ENCODE measurements at places on chromosomes 1 and 21. TPM values are rescaled to one million over a fixed set of nuclear protein-coding genes. Genes with fewer than 3 reads are reported as not detected.

- no peak for DNase-seq
- H3K4me1 ChIP-seq = no peaks in the 10 kb centered on the region
- no peaks in the 10 kb centered on the region for H3K27me3 ChIP-seq
Measured at GRCh38 chr1:113166473-113166872, 93.5 kb downstream of the LRIG2 start.

DNA sequence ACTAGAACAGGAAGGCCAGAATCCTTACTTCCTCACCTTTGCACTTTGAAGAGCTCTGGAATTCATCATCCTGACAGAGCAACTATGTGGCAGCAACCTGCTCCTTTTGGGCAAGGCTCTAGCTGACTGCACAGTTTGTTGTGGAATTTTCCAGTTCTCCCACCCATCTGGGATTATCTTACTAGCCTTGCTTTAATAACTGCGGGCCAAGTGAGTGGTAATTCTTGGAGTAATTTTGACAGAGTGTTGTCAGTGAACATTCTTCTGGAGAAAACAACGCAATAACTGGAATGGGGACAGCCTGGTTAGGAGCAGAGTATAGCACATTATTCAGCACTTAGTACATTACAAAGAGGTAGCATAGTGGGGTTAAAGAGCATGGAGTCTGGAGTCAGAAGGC is 75.3 kb downstream of the NTMT2 start:
- DNase-seq = no peak
- H3K27me3 ChIP-seq = no peaks in the 10 kb centered on the region
- H3K27ac ChIP-seq = no peak overlapping the region
- H3K36me3 ChIP-seq = no peaks in the 10 kb centered on the region
- no peaks in the 10 kb centered on the region for H3K4me1 ChIP-seq
- no peak overlapping the region for H3K4me3 ChIP-seq

DNA sequence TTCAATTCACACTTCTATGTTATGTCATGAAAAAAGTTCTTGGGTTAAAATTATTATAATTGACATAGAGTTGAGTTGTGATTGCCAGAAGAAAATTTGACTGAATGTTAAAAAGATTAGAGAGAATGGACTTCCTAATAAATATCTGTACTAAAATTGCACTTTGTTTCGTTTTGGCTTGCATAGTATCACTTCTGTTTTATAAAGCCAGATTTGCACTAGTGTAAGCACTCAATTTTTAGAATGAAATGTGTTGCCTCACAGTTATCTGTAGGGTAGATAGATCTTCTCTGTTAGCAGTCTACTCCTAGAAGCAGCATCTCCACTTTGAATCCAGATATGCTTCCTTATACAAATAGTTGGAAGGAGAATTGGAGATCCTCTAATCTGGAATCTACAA is 95.2 kb upstream of the MPC2 start:
- no peaks in the 10 kb centered on the region for H3K4me1 ChIP-seq
- no peak overlapping the region for H3K4me3 ChIP-seq
- no peak overlapping the region for H3K27ac ChIP-seq

DNA sequence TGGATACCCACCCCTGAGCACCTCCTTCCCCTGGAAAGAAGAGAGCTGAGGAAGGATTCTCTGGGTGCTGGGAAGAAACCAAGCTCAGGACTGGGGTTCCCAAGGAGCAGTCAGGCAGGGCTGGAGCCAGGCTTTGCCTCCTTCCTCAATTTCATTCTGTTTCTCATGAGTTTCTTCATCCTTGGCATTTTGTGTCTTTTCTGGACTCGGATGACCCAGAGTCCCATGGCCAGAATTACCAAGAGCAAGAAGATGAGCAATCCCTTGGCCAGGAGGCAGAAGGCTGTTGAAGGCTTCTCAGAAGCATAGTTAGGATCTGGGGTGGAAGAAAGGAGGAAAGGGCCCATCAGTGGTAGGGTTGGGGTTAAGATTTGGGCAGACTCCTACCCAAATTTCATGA is 2.5 kb downstream of the SLAMF9 start:
- no peak overlapping the region for H3K27ac ChIP-seq
- H3K4me1 ChIP-seq = no peaks in the 10 kb centered on the region
- H3K4me3 ChIP-seq = no peak overlapping the region
- DNase-seq = no peak

DNA sequence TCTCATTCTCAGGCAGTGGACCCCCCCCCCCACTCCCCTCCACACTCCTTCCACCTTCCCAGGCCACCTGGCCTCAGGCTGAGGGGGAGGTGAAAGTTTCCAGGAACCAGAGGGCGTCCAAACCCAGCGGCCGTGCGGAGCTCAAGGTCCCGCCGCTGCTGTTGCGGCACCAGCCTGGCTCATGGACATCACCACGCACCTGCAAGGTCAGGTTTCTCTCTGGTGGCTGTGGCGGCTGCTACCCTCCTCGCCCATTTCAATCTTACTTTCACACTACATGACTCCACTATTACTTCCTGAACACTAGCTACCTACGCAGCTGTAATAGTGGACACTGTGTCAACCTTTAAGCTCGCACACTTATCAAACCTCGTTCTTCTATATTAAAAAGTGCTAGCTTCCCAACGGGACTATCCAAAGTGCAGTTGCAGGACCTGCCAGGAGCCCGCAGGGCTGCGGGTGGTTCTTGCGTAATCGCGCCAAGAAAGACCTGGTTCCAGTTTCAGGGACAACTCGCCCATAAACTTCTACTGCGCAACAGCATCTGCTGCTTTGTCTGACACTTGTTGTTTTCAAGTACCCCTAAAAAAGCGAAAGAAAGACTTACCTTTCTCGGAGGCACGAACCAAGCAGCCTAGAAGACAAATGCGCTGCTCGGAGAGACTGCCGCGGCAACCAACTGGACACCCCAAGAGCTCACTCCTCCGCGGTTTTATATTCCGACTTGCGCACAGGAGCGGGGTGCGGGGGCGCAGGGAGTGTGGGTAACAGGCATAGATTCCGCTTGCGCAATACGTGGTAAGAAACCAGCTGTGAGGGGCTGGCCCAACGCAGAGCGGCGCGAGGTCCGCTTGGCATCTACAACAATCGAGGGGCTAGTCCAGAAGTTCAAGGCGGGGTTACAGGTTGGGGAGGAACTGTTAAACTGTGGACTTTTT is at the start of gene DIRAS3:
TSS of gene DIRAS3 (minus strand) at position 687 of the 938 bp plus-strand sequence. CDS start 3,330 bp downstream, outside the sequence.
- no peak within 1 kb of the TSS for H3K27ac ChIP-seq
- no peaks in the 10 kb centered on the region for H3K4me1 ChIP-seq
- DNase-seq = peak; percentile 46

GRCh38 chr1:38489844-38490270 is 369.7 kb downstream of the RRAGC start:
- no peak overlapping the region for H3K27ac ChIP-seq
- DNase-seq = no peak
- H3K27me3 ChIP-seq = no peaks in the 10 kb centered on the region
- no peaks in the 10 kb centered on the region for H3K36me3 ChIP-seq
- H3K4me1 ChIP-seq = no peaks in the 10 kb centered on the region

- H3K36me3 ChIP-seq = no peaks in the 10 kb centered on the region
- H3K4me3 ChIP-seq = no peak overlapping the region
- DNase-seq = no peak
- H3K4me1 ChIP-seq = peaks cover 8% of the 10 kb centered on the region
- H3K27me3 ChIP-seq = no peaks in the 10 kb centered on the region
Measured at GRCh38 chr1:226541231-226541630, 7.3 kb upstream of the STUM start.

DNA sequence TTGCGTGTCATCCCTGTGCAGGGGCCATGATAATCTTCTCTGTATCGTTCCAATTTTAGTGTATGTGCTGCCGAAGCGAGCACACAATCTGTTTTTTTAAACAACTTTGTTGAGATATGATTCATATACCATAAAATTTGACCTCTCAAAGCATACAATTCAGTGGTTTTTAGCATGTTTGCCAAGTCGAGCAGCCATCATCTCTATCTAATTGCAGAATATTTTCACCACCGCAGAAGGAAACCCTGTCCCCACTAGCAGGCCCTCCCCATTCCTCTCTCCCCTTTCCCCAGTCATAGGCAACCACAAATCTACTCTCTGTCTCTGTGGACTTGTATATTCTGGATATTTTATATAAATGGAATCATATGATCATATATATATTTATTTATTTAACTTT is 78.7 kb upstream of the TINAGL1 start:
- no peak overlapping the region for H3K4me3 ChIP-seq
- no peaks in the 10 kb centered on the region for H3K27me3 ChIP-seq
- no peaks in the 10 kb centered on the region for H3K36me3 ChIP-seq

DNA sequence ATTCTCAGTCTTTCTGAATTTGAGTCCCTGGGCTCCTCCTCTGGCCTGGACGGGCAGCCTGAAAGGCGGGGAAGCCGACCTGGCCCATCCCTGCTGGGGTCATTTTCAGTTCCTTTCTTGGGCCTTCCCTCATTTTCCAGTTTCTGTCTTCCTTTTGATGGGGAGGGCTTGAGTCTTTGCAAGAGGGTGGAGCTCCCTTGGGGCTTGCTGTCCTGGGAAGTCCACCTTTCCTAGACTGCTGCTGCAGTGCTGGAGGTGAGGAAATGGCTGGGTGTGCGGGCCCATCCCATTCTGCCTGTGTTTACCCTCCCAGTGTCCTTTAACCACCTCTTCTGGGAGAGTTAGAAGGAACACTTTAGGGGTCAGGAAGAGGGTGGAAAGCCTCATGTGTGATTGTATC is 40.4 kb upstream of the SYNC start:
- no peaks in the 10 kb centered on the region for H3K36me3 ChIP-seq
- H3K4me3 ChIP-seq = no peak overlapping the region
- peaks cover 21% of the 10 kb centered on the region for H3K4me1 ChIP-seq
- no peak for DNase-seq
- peak overlapping the region; percentile 93 for H3K27ac ChIP-seq

- H3K36me3 ChIP-seq = peaks cover 16% of the 10 kb centered on the region
- no peaks in the 10 kb centered on the region for H3K4me1 ChIP-seq
- peak; percentile 79 for DNase-seq
- peak overlapping the region; percentile 14 for H3K27ac ChIP-seq
Measured at GRCh38 chr1:113912594-113913311, 7.6 kb downstream of the DCLRE1B start.

DNA sequence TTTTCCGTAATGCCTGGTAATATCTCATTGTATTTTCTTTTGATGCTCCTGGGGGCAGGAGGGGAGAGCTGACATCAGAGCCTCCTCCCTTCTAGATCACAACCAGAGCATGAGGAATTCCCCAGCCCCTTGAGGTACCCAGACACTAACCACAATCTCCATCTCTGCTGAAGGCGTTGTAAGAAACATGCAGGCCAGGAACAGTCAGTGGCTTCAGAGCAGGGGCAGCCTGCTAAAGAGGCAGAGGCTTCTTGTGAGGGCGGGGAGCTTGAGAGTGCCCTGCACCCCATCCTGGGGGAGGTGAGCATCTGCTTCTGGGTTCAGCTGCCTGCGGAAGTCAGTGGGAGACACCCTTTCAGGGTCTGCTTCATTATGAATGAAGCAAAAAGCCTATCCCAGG is 19.0 kb downstream of the MAPKAPK2 start:
- H3K27ac ChIP-seq = no peak overlapping the region
- H3K4me3 ChIP-seq = no peak overlapping the region
- DNase-seq = no peak
- no peaks in the 10 kb centered on the region for H3K27me3 ChIP-seq
- H3K36me3 ChIP-seq = no peaks in the 10 kb centered on the region

The CHRM3 gene
- 9.2 TPM for total RNA-seq

The UMODL1 gene
- 0.28 TPM for total RNA-seq

The GJA9 gene
- total RNA-seq = not detected

The AGT gene
- total RNA-seq = 3.5 TPM

The GPX7 gene
- total RNA-seq = 61.4 TPM

The LAMC1 gene
- 272 TPM for total RNA-seq
